T-helper 9 cell (primary cell): ENCODE measurements at places on chromosomes 3 and 15.
A peak's percentile ranks its signal among the peaks of the same experiment; 100 is the strongest.

DNA sequence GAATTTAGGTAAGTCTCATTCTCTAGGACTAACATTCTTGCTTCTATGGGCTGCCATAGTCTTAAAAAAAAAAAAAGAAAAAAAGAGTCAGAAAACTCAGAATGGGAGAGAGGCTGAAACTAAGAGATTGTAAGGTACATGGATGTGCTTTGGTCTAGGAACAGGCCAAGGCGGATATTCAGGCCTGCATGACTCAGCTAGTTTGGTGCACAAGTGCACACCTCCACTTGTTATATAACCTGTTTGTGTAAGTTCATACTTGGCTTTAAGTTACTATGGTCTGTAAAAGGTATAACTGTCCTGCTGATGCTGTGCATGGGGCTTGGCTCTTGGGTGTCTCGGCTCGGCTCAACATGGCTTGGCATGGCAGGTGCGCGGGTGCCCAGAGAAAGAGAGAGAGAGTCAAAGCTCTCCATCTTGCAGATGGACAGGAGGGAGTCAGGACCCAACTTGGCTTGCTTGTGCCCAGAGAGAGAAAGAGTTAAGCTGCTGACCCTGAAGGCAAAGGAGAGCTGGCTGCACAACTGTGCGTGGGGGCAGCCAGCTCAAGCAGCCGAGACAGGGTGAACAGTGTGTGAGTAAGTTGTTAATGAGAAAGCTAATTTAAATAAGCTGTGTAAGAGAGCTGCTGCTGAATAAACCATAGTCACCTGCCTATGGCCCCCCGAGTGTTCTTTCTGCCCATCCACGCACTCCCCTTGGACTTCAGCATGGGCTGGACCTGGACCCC is 31.4 kb upstream of the CHRNB4 start:
- DNase-seq, result no peak

DNA sequence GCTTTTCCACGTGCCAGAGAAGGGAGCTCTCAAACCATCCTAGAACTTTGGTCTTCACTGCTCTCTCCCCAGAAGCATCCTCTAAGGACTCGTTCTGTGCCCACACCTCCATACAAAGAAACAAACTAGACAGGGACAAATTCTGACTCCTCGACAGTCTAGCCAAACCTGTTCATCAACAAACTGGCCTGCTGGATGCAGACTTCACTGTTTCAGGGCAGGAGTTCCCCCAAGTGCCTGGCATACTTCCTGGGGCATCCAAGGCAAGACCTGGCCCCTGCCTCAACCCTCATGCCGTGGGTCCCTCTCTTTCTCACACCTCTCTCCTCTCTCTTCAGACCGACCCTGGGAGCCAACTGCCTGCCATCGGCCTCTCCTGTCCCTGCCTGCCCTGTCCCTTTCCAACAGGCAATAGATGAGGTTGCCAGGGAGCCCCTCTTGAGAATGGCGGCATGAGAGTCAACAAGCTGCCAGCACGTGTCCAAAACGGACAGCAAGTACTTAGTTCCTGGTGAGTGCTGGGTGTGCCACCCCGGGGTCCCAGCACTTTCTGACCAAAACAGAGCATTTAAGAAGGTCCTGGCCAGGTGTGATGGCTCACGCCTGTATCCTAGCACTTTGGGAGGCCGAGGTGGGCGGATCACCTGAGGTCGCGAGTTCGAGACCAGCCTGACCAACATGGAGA is 79.1 kb upstream of the HES1 start:
- no peak for DNase-seq

- no peak for DNase-seq
Measured at GRCh38 chr3:127038466-127038865, 55.6 kb downstream of the PLXNA1 start.

DNA sequence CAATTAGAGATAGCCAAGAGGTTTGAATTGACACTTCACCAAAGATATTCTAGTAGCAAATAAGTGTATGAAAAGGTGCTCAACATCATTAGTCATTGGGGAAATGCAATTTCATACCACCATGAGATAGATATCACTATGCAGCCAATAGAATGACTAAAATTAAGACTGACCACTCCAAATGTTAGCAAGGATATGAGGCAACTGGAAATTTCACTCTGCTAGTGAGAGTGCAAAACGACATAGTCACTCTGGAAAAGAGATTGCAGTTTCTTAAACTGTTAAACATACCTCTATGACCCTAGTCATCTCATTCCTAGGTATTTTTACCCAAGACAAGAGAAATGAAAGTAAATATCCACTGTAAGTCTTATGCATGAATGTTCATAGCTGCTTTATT is 27.6 kb upstream of the SLC6A11 start:
- DNase-seq, result no peak

- DNase-seq, result no peak
Measured at GRCh38 chr15:68321229-68321628, 43.7 kb downstream of the FEM1B start.

- no peak for DNase-seq
Measured at GRCh38 chr3:37741644-37742043, 120.0 kb upstream of the CTDSPL start.

GRCh38 chr15:48477795-48478360 is 146.6 kb downstream of the DUT start:
- DNase-seq, result no peak

DNA sequence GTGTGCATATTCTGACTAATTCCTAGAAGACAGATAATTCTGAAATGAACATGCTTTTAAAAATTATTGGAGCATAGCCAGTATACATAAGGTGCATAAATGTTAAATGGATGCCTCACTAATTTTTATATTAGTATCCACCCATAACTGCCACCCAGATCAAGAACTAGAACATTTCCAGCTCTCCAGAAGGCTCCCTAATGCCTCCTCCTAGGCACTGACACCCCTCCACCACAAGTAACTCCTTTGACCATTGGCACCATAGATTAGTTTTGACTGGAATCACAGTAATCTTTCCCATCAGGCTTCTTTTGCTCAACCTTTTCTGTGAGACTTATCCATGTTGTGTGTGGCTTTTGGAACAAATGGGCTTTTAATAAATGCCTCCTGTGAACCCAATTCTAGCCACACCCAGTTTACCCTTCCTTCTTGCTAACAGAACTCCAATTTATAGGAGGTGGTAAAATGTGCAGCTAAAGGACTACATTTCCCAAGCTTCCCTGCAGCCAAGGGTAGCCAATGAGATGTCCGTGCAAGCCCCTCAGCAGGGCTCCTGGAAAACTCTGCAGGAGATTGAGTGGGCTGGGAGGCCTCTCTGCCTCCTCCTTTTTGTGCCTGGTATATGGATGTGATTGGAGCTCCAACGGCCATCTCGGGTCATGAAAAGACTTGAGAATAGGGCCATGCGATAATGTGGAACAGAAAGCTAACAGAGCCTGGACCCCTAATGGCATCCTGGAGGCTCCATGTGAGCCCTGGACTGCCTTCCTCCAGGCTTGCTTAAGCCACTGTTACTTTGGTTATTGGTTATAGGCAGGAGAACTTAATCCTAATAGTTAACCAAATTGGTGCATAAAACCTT is 322.6 kb upstream of the TLE3 start:
- no peak for DNase-seq

GRCh38 chr3:71725271-71725991 is at the start of gene EIF4E3:
EIF4E3 (minus strand) TSS chr3:71725402; CDS start chr3:71725367, 35 bp downstream.
- peak; percentile 51 for DNase-seq

GRCh38 chr3:72306800-72307341 is 521.9 kb upstream of the PROK2 start:
- DNase-seq, result no peak

DNA sequence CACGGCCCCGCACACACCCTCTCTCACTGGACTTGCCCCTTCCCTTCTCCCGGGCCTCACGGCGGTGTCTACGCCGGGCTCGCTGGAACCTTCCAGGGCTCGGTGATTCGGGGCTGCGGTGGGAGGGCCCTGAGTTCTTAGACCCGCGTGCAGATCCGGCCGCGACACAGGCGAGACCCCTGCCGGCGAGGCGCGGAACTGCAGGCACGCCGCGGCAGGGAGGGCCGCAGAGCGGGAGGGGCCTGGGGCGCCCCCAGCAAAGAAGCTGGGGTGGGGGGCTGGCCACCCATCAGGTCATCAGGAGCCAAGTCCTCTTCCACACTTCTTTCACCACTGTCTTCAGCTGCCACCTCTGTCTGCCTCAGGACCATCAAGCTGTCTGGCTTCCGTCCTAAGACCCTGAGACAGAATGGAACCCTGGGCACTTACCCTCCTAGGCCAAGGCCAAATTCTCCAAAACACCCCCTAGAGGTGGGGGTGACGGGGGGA is 164.5 kb downstream of the XXYLT1 start:
- DNase-seq, result peak; percentile 63

DNA sequence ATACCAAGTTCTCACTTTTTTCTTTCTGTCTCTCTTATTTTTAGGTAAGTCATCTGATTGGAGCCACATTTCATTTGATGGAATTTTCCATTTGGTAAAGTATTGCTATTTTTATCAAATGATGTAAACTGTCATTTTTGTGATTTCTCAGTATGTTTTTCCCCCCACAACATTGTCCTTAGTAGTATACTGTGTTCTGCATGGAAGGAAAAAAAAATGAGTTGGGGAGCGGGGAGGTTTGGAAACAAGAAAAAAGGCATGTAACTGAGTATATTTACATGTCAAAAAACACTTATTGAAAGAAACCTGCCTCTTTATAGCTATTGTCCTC is 104.2 kb downstream of the FILIP1L start:
- DNase-seq, result no peak

GRCh38 chr3:193813501-193813830 is 220.5 kb downstream of the OPA1 start:
- DNase-seq, result no peak

GRCh38 chr3:41611008-41611407 is 350.9 kb downstream of the ULK4 start:
- DNase-seq, result no peak

GRCh38 chr3:55488398-55489055 is 1.4 kb upstream of the WNT5A start:
- no peak for DNase-seq

- DNase-seq, result no peak
Measured at GRCh38 chr3:193826159-193826795, 233.3 kb downstream of the OPA1 start.

DNA sequence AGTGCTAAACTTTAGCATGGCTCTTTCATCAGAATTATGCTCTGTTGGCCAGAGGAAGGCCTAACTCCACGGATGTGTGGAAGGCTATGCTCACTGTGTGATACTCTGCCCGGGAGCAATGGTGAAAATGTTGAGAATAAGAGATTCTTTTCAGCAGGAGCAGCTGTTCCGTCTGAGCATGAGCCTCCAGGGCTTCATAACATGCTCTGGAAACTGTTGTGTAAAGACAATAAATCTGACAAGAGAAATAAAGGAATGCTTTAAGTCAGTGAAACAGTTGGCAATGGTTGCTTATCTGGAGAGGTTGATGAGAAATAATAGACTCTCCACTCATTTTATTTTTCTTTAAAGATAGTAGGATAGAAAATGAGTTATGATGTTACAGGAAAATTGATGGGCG is 269.8 kb downstream of the DIPK2A start:
- no peak for DNase-seq

GRCh38 chr3:14512281-14512941 is 27.7 kb downstream of the GRIP2 start:
- DNase-seq, result no peak

DNA sequence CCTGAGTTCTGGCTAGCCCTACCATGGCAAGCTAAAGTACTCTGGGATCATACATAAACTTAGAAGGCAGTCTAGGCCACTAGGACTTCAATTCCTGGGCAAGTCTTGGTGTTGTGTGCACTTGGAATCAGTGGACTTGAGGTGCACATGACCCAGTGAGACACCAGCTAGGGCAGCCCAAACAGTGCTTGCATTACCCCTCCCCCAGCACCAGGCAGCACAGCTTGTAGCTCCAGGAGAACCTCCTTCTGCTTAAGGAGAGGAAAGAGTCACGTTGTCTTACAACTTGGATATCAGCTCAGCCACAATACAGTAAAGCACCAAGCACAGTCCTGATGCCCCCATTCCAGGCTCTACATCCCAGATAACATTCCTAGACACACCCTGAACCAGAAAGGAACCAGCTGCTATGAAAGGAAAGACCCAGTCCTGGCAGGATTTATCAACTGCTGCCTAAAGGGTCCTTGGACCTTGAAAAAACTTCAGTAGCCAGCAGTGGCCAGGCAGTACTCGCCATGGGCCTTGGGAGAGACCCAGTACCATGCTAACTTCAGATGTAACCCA is 57.2 kb downstream of the MYO9A start:
- DNase-seq, result no peak

GRCh38 chr3:126536126-126536525 is 12.2 kb downstream of the CHST13 start:
- DNase-seq, result no peak

GRCh38 chr15:71364117-71364584 is 248.9 kb downstream of the THSD4 start:
- no peak for DNase-seq

DNA sequence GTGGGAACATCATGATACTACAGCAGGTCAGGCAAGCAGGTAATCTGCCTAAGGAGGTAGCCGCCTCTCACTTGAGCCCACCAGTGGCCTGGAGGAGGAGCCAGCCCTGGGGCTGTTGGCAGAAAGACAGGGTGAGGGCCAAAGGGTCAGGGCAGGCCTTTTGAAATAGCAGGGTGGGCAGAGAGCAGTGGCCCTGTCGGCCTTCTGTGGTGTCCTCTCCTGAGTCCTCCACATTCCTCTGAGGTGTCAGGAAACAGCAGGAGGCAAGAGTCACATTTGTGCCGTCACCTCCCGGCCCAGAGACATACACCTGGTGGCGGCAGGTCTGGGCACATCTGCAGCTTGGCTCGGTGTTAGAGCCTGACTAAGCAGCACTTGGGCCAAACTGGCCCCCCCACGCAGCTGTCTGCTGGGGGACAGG is 3.9 kb upstream of the BNC1 start:
- no peak for DNase-seq

DNA sequence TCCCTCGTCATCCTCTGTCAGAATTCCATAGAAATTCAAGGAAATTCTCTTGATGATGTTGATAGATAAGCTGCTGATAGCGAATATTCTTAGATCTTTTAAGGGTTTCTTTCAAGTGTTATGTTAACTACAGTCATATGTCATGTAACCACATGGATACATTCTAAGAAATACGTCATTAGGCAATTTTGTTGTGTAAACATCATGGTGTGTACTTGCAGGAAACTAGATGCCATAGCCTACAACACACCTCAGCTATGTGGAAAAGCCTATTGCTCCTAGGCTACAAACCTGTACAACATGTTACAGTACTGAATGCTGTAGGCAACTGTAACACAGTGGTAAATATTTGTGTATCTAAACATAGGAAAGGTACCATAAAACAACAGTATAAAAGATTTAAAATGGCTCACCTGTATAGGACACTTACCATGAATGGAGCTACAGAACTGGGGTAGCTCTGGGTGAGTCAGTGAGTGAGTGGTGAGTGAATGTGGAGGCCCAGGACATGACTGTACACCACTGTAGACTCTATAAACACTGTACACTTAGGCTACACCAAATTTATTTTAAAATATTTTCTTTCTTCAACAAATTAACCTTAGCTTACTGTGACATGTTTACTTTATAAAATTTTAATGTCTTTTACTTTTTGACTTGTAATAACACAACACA is 34.6 kb downstream of the GLDN start:
- DNase-seq, result no peak
